ENCODE measurements at places on chromosomes 1 and 21.

DNA sequence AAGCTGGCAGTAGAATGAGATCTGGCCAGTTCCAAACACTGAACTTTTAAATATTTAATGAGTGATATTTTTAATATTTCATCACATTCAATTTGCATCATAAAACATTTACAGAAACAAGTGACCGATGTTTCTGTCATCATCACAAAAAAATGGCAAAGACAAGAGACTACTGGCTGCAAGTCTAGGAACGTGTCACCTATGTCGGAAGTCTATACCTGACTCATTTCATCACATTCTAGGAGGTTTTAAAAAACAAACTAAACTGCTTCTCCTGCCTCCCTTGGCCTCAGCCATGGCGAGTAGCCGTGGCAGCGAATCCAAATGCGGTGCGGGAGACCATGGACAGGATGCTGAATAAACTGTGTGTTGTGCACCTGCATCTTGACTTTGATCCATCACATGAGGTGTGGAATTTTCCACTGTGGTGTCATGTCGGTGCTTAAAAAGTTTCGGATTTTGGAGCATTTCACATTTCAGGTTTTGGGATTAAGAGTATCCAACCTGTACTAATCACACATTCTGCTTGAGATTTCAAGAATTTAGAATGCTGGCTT, 43.1 kb downstream of the CLSTN1 start:
- no peak for DNase-seq

GRCh38 chr1:232709386-232709785, 79.5 kb upstream of the SIPA1L2 start:
- DNase-seq: no peak

GRCh38 chr21:33149181-33149580, 79.2 kb downstream of the OLIG1 start:
- DNase-seq: no peak

GRCh38 chr1:108862698-108863477, 6.0 kb upstream of the AKNAD1 start:
- DNase-seq: no peak

GRCh38 chr1:1573843-1574720, 581 bp downstream of the SSU72 start:
- DNase-seq: no peak

GRCh38 chr21:35007348-35007747, 41.8 kb downstream of the RUNX1 start:
- DNase-seq: no peak

- DNase-seq: no peak
Observed at GRCh38 chr1:237229333-237229732, 187.3 kb downstream of the RYR2 start.

DNA sequence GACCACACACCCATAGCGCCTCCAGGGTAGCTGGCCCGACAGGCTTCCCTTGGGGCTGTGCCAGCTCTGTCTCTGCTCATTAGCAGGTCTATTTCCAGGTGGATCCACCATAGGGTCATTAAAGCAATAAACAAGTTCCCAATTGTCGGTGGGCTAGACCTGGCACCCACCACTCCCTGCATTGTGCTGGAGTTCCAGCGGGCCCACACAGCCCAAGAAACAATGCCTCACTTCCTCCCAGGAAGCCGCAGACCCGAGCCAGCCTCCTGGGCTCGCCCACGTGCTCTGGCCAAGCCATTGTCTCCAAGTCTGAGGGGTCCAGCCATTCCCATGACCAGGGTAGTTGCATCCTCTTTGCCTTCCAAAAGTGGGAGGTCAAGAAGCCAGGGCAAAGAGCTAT, 27.5 kb upstream of the SOX13 start:
- DNase-seq: no peak

- DNase-seq: no peak
Observed at GRCh38 chr1:44380666-44381177, 24.3 kb upstream of the RNF220 start.

DNA sequence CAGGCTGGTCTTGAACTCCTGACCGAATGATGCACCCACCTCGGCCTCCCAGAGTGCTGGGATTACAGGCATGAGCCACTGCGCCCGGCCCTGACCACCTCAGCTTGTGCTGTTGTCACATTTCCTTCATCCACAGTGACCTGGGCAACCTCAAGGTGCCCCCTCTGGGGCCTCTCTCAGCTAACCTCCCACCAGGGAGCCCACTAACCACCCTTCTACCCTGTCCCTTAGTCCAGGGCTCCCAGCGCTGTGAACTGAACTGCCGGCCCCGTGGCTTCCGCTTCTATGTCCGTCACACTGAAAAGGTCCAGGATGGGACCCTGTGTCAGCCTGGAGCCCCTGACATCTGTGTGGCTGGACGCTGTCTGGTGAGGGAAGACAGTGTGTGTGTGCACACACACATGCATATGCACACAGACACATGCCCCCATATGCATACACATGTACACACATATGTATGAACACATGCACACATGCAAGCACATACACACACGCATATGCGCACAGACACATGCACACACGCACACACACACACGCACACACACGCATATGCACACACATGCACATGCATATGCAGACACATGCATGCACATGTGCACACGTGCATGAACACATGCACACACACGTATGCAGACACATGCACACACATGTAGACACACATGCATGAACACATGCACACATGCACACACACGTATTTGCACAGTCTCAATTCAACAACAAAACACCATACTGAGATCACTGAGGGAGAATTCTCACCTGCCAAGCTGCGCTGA, 6.2 kb downstream of the ADAMTSL4 start:
- DNase-seq: no peak

- DNase-seq: no peak
Observed at GRCh38 chr21:43613755-43614638, 45.3 kb downstream of the HSF2BP start.

- no peak for DNase-seq
Observed at GRCh38 chr1:11158291-11158690, 30.9 kb upstream of the ANGPTL7 start.

GRCh38 chr1:24289937-24290595, 29.1 kb upstream of the GRHL3 start:
- DNase-seq: no peak

- DNase-seq: no peak
Observed at GRCh38 chr1:105172788-105173187, 1423.1 kb downstream of the AMY1C start.

DNA sequence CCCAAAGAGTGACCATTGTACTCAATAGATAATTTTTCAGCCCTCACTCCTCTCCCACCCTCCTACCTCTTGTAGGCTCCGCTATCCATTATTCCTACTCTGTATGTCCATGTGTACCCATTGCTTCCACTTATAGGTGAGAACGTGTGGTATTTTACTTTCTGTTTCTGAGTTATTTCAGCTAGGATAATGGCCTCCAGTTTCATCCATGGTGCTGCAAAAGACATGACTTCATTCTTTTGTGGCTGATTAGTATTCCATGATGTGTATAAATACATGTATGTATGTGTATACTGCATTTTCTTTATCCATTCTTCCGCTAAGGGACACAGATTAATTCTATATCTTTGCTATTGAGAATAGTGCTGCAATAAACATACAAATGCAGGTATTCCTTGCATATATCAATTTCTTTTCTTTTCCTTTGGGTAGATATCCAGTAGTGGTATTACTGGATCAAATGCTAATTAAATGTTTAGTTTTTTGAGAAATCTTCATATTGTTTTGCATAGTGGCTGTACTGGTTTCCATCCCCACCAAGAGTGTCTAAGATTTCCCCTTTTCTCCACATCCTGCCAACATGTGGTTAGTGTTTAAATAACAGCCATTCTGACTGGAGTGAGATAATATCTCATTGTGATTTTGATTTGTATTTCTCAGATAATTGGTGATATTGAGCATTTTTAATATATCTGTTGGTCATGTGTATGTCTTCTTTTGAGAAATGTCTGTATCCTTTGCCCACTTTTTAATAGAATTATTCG, 4.9 kb downstream of the LY9 start:
- DNase-seq: no peak

GRCh38 chr1:225471109-225471452, 43.2 kb upstream of the LBR start:
- no peak for DNase-seq

GRCh38 chr1:155379180-155379579, 58.5 kb downstream of the RUSC1 start:
- no peak for DNase-seq

- DNase-seq: no peak
Observed at GRCh38 chr1:204091787-204092312, 18.9 kb downstream of the SOX13 start.

- DNase-seq: no peak
Observed at GRCh38 chr1:10189659-10190058, 20.7 kb upstream of the KIF1B start.

DNA sequence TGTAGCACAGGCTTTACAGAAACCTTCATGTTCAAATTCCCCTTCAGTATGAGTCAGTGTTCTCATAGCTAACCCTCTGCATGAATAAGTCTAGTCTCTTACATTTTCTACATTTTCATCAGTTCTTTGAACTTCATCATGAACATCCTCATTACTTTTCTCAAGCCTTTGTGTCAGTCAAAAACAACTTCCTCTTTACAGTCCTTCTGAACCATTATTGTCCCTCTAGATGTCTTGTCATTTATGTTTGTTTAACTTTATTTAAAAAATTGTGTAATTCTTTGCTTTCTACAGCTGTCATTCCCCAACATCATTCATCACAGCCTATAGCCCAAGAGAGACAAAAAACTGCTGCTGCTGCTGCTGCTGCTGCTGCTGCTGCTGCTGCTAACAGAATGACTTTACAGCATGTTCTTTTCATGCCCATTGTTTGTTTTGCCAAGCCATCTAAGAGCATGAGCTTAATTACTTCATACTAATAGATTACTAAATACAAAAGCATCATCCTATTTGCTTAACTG, 133.1 kb downstream of the LRRC40 start:
- no peak for DNase-seq

GRCh38 chr1:214414691-214415090, 133.7 kb downstream of the SMYD2 start:
- DNase-seq: no peak

GRCh38 chr1:203162403-203162802, 13.2 kb downstream of the MYBPH start:
- no peak for DNase-seq

GRCh38 chr1:246647513-246647912, 76.7 kb upstream of the SCCPDH start:
- no peak for DNase-seq

- DNase-seq: no peak
Observed at GRCh38 chr1:56547977-56548376, 31.4 kb downstream of the PLPP3 start.

- no peak for DNase-seq
Observed at GRCh38 chr1:50605186-50605875, 182.1 kb upstream of the DMRTA2 start.

- no peak for DNase-seq
Observed at GRCh38 chr1:1599030-1599934, 653 bp downstream of the FNDC10 start.

GRCh38 chr1:150764617-150765101, 919 bp downstream of the CTSS start:
- DNase-seq: no peak

DNA sequence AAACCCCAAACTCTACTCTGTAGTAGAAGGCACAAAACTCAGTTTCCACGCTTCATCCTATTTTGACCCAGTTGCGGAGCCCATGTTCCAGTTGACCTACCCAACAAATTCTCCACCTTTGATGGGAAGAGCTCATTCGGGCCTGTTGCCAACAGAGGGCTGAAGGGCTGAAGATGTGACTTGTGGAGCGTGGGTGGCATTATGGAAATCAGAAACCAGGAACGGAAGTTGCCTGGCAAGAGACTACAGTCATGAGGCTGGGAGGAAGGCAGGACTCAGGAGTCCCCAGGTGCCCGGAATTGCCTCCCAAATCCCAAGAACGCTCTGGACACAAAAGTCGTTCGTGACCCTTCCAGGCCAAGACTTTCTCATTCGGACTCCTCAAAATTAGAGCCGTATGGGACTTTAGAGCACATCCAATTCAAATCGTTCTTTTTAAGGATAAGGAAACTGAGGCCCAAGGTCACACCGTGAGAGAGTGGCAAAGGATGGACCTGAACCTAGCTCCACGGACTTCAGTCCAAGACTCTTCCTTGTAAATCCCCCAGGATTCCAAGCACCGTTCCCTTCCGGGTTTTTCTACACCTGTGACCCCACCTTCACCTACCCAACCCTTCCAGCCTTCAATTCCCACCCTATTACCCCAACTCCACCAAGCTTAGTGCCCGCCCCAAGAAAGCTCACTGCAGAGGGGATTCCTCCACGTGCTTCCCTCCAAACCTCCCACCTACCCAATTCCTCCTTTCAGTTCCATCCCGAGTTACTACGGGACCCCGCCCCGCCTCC, 739 bp downstream of the SMG5 start:
- DNase-seq: no peak

DNA sequence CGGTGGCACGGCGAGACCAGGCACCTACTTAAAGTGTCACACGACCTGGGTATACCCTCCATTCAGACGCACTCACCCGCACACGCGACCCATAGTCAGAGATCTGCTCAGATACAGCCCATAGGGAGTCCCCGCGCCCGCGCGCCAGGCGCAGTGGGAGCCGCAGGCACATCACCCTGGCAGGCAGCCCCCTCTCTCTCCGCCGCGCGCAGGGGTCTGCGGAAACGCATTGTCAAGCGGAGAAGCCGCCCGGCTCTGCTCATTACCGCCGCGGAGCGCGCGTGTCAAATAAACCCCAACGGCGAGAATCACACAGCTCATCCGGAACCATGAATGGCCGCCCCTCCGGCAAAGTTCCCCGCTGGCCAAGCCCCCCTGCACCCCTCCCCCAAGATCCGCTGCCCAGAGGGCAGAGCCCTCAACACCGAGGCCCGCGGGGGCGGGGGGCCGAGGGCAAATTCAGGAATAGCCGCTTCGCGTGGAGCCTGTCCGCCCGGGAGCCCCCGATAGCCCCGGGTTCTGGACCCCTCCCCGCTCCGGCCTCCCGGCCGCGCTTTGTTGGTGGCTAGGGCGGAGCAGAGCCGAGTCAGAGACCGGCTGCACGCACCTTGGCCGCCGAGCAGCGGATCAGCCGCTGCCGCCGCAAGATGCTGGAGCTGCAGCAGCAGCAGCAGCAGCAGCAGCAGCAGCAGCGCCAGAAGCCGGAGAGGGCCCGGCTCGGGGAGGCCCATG, 522 bp downstream of the LRP8 start:
- DNase-seq: peak; percentile 34

DNA sequence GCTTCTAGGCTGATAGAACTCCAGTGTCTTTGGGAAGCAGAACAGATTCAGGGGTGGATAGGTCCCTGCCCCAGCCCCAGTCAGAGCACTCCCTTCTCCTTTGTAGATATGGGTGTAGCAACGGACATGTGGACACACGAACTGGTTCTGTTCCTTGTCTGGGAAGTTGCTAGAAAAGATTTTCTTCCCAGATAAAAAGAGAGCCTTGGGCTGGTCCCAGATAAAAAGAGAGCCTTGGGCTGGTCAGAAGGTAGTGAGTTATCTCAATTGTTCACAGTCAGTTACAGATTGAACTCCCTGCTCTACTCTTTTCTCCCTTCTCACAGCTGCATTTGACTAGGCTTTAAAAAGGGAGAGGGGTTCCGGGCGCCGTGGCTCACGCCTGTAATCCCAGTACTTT, 7.4 kb upstream of the EFNA1 start:
- DNase-seq: no peak

- DNase-seq: no peak
Observed at GRCh38 chr1:24564695-24565094, 8.8 kb downstream of the NCMAP start.

- no peak for DNase-seq
Observed at GRCh38 chr1:231011360-231011759, 28.7 kb downstream of the FAM89A start.

- no peak for DNase-seq
Observed at GRCh38 chr1:187645651-187646050, 816.9 kb downstream of the PLA2G4A start.

Data from stimulated activated CD8-positive, alpha-beta memory T cell treated with anti-CD3 and anti-CD28 coated beads, Interleukin-15, amount 100 ng/mL, for 4 hours (primary cell).